ENCODE measurements at places on chromosomes 11 and 22. TPM values are rescaled to one million over a fixed set of nuclear protein-coding genes. Genes with fewer than 3 reads are reported as not detected.

KCNK4 gene
- total RNA-seq: not detected

MIAT gene
- total RNA-seq: 0.48 TPM

MUC6 gene
- total RNA-seq: 0.31 TPM

BACE1 gene
- 34.1 TPM for total RNA-seq

CHRDL2 gene
- total RNA-seq: 10.6 TPM

ATG16L2 gene
- 14.8 TPM for total RNA-seq

PANX3 gene
- total RNA-seq: not detected

INSC gene
- total RNA-seq: not detected

ACR gene
- total RNA-seq: 0.55 TPM

HMOX1 gene
- 255 TPM for total RNA-seq

CATSPER1 gene
- not detected for total RNA-seq

SMIM35 gene
- not detected for total RNA-seq

A4GALT gene
- 1.7 TPM for total RNA-seq

HBG1 gene
- not detected for total RNA-seq

ALKBH3 gene
- 11.2 TPM for total RNA-seq

CLMP gene
- 1.2 TPM for total RNA-seq

ZC3H7B gene
- 50.1 TPM for total RNA-seq

RELT gene
- total RNA-seq: 1.9 TPM

NOX4 gene
- 0.23 TPM for total RNA-seq

PATE2 gene
- not detected for total RNA-seq

SAA1 gene
- total RNA-seq: 11,988 TPM

SEC14L6 gene
- total RNA-seq: 0.06 TPM

NUMA1 gene
- 57.0 TPM for total RNA-seq

TEX12 gene
- total RNA-seq: not detected

SLC22A6 gene
- total RNA-seq: not detected

BTG4 gene
- not detected for total RNA-seq

GP1BB gene
- 0.15 TPM for total RNA-seq

MRGPRX4 gene
- total RNA-seq: not detected

OR2D2 gene
- total RNA-seq: not detected
